ENCODE measurements at places on chromosomes 4 and X.

- DNase-seq, result no peak
Observed at GRCh38 chrX:95040104-95040503, 1366.1 kb downstream of the FAM133A start.

GRCh38 chr4:68163754-68164153 lies 34.1 kb upstream of the TMPRSS11F start:
- no peak for DNase-seq

GRCh38 chr4:74006009-74006476 lies 7.6 kb upstream of the CXCL5 start:
- DNase-seq, result no peak

GRCh38 chrX:154466907-154467306 lies 8.8 kb downstream of the PLXNA3 start:
- DNase-seq, result no peak

- no peak for DNase-seq
Observed at GRCh38 chr4:71732066-71732465, 51.8 kb downstream of the GC start.

DNA sequence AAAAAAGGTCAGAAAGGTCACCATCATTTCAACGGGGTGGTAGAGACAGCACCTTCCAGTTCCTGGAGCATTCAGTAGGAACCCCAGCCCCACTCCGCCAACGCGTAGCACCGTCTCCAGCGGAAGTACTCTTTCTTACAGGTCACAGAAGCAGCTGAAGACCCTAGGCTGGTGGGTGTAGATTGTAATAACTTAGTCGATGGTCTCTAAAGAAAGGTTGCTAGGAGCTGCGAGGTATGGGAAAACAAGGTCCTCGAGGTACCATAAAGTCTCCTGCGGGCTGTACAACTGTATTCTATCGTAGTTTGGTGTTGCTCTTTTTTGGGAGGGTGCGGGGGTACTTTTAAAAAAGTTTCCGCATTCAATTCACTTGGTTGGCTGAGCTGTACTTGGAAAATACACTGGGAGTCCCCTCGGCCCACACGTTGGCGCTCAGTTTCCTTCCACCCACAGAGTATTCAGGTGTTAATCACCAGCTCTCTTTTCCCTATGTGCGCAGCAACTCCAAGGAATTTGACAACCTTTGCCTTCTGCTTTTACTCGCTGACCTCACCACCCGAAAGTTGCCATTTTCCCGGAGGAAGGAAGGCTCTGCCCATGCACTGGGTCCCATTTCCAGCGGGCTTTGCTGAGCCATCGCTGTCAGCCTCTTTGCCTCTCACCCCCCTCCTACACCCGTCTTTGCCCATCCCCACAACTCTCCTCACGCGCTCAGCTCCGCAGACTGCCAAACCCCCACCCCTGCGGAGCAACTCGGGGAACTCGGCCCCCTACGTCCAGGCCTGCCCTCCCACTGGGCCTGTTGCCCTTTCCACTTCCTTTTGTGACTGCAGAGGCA lies 4.8 kb upstream of the SOX3 start:
- no peak for DNase-seq

DNA sequence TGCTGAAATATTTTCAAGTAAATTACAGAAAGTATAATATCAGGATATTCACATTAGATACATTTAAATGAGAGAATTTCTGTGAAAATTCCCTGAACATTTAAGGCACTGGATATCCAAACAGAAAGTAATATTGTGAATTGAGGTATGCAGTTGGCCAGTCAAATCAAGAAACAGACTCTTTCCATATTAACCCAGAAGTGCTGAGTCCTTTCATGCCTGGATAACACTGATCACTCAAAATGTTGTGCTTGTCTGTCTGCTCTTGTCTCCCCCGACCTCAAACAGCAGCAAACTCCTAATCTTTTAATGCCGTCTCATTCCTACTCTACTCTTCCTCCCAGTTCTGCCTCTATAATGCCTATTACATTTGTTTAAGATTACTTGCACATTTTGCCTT lies 51.2 kb downstream of the TBC1D9 start:
- DNase-seq, result no peak

DNA sequence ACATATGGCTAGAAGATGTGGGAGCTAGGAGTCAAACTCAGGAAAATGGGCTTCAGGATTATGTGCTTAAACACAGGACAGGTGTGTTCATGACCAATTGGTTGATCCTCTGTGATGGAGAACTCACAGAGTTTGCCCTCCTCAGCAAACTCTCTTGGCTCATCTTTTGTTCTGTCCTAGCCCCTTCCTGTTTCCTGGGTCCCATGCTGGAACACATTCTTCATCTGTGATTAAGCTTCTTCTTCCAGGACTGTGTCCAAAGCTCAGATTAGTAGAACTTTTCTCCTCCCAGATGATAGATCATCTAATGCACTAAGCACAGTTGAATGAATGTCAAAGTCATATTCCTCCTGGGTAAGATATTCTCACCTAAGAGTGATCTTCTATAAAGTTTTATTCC lies 38.8 kb upstream of the TCEANC start:
- no peak for DNase-seq

GRCh38 chrX:3066555-3066954 lies 25.3 kb downstream of the ARSF start:
- no peak for DNase-seq

DNA sequence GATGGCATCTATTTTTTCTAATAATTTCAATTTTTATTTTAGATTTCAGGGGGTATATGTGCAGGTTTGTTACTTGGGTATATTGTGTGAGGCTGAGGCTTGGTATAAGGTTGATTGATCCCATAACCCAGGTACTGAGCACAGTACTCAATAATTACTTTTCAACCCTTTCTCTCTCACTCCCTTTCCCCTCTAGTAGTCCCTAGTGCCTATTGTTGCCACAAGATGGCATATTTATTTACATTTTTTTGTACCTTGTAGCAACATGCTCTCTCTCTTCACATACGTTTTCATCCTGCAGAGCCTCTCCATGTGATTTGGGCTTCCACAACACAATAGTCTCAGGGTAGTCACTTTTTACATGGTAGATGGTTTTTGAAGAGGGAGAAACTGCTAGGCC lies 172.0 kb downstream of the ATOH1 start:
- no peak for DNase-seq

GRCh38 chr4:169664615-169665014 lies 44.2 kb downstream of the CLCN3 start:
- DNase-seq, result no peak

Data from CD4-positive, alpha-beta T cell treated with Interleukin-17A for 4 hours (primary cell).